NCI-H226 (cell line): ENCODE measurements at places on chromosomes 3 and 15.

DNA sequence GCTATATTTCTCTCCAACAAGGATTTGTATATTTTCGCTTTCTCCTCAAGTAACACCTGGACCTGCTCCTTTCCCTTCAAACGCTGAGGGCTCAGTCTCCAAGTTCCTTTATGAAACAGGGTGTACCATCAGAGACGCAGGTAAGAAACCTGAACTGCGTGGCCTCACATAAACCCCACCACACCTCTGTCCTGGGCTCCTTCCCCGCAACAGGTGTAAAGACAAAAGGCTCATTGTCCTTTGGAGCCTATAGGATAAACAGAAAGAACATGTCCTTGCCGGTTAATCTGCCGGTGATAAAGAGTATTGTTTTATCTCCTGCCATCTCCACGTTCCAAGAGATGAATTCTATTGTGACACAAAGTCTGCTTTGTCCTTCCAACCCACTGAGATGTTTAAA, 111.8 kb upstream of the ADAMTS9 start:
- no peak for DNase-seq

DNA sequence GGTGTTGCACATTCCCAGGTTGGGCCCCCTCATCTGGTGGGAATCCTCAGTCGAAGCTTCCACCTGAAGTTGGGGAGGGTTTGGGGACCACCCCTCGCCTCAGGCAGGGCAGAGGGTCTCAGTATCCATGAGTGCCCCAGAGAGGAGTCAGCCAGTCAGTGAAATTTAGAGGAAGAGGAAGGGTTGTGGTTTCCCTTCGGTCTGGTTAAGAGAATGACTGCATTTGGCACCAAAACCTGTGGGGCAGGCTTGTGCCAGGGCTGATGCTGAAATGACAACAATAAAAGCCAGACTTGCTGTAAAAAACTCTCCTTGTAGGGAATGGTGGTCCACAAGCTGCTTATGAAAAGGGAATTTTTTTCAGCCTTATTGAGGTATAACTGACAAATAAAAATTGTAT, 22.6 kb downstream of the LMCD1 start:
- no peak for DNase-seq

GRCh38 chr3:170560296-170560695, 25.6 kb downstream of the SLC7A14 start:
- no peak for DNase-seq

DNA sequence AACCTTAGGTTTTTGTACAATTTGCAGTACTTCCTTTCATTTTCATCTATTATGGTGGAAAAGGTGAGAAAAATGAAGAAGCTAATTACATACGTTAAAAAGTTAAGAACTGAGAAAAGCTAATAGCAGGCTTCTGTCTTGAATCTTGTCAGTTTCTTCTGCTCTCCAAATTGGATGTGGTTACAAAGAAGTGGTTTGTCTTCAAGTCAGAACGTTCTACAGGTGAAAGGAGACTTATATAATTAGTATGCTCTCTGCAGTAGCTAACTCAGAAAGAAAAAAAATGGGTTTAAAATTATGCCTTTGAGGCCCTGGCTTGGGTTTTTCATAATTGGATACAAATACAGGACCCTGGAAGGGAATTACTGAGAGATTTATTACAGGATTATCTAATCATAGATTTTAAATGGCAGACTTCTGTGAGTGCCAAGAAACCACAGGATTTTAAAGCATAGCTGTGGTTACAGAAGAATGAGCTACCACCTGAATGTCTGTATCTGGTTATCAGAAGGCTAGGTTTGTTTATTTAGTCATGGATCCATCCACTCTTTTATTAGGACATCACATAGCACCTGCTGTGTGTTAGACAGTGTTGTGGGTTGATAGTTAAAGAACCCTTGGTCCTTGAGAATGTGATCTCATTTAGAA, 528.1 kb upstream of the MCTP2 start:
- no peak for DNase-seq

- no peak for DNase-seq
These were observed 37.9 kb downstream of the PPCDC start for GRCh38 chr15:75061272-75061671.
